ENCODE measurements at places on chromosomes 1 and 21.
A peak's percentile ranks its signal among the peaks of the same experiment; 100 is the strongest.

DNA sequence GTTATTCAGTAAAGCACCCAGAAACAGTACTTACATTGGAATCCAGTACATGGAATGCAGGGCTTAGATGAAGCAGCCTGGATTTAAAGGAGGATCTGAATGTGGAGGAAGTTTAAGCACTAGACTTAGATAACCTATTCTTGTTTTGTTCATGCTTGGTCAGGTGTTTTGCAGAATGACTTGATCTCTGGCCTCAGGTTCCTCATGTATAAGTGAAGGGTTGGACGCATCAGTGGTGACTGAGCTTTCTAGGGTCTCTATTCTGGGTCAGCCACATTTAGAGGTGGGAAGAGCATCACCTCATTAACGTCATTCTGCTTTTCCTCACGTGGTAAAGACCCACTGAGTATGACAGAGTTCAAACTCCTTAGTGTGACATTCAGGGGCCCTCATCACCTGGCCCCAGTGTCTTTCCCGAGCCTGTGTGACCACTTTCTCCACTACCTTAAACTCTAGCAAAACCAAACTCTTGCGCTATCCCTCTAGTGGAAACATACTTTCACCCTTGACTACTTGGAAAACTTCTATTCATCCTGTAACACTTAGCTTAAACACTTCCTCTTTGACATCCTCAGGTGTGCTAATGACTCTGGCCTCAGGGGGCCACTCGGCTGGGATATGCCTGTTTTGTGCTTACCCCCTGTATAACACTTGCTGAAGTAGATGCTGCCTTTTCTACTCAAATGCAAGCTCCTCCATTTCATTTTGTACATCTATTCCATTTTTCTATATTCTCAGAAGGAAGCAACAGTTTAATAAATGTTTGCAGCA is 871 bp upstream of the ERICH3 start:
- no peak for DNase-seq

GRCh38 chr1:214549604-214550003 is 1.8 kb downstream of the PTPN14 start:
- DNase-seq: no peak

- no peak for DNase-seq
Observed at GRCh38 chr1:117925981-117926380, 3.4 kb downstream of the GDAP2 start.

DNA sequence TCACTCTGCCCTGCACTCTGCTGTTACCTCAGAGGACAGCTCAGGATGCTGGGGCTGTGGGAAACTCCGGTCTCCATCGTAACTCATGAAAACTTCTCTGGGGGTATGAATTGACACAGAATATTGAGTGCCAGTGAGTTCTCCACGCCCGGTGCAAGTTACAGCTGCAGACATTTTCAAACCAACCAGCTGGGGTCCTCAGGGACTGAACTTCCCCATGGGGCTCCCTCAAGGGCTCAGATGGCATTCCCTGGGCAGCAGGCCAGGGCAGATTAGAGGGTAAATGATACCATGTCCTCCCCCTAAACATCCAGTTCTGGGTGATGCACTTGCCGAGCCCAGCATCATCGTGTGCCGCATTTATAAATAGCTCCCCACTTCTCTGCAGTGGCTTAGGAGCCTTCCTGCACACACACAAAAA is 27.8 kb upstream of the CCSAP start:
- DNase-seq: no peak

GRCh38 chr1:101509370-101509769 is 272.6 kb downstream of the S1PR1 start:
- DNase-seq: no peak

GRCh38 chr1:65704318-65704717 is 88.4 kb upstream of the PDE4B start:
- DNase-seq: no peak

- DNase-seq: no peak
Observed at GRCh38 chr1:19009126-19009881, 52.8 kb upstream of the IFFO2 start.

DNA sequence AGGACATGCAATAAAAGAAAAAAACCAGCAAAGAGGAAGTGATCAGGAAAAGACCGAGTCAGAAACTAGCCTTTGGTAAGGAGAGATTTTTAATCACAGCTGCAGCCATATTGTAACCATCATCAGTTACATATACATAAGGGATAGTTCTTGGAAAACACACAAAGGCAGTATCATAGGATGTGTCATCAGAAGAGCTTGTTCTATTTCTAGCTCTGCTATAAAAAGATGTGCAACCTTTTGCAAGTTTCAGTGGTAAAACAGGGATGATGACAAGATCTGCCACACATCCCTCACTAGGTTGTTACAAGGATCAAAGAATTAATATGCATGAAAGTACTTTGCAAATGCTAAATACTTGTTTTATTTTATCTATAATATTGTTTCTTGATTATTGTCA is 342.0 kb downstream of the VAV3 start:
- no peak for DNase-seq

- DNase-seq: no peak
Observed at GRCh38 chr21:19830446-19830845, 1167.8 kb upstream of the NCAM2 start.

DNA sequence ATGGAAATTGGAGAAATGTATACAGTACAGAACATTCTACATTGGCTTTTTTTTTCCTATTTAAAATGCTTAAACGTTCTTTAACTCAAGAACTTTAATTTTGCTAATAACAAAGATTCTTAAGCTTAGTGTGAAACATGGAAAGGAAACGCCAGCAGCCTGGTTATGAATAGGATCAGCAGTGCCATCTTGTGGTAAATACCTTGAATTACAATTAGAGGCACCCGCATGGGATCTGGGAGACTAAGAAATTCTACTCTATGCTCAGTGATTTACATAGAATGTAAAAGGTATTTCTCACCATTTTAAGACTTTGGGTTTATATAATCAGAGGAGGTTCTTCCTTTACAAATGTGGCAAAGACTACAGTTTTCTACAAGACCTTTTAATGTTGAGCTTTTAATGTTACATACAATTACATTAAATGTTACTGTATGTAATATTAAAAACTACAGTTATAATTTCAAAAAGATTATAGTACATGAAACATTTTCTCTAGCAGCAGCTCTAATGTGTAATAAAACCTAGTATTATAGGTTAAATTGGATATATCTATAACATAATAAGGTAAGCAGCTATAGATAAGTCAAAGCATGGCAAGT is 32.1 kb upstream of the APOBEC4 start:
- peak; percentile 68 for DNase-seq

- no peak for DNase-seq
Observed at GRCh38 chr1:44002606-44003157, 11.3 kb downstream of the CCDC24 start.

- no peak for DNase-seq
Observed at GRCh38 chr1:10591010-10591409, 116.3 kb downstream of the PEX14 start.
